Stimulated activated CD8-positive, alpha-beta memory T cell treated with anti-CD3 and anti-CD28 coated beads, Interleukin-15, amount 100 ng/mL, for 1 hour (primary cell): ENCODE measurements at places on chromosomes 12 and 14.

DNA sequence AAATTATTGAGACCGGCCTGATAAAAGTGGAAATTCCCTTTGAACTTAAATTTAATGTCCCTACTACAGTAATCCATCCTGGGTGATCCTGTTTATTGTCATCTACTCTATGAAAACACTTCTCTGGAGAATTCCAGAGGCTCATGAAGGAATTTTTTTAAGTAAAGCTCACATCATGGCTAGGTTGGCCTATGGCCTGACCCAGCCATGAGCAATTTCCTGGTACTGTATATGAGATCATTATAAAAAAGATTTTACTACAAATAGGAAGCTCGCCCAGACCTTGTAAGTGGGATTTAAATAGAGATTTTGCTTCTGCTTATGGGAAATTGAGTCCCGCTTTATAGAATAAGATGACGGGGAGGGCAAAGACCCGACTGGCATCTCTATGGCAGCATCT is 215.5 kb downstream of the DPF3 start:
- no peak for DNase-seq

- DNase-seq, result no peak
Measured at GRCh38 chr12:12683725-12684124, 12.3 kb downstream of the GPR19 start.

- DNase-seq, result no peak
Measured at GRCh38 chr12:94173660-94174265, 25.4 kb downstream of the PLXNC1 start.

GRCh38 chr12:126547905-126548304 is 1482.7 kb downstream of the AACS start:
- no peak for DNase-seq

- no peak for DNase-seq
Measured at GRCh38 chr12:54021432-54022013, 6.7 kb upstream of the HOXC6 start.

- no peak for DNase-seq
Measured at GRCh38 chr12:50018154-50018553, 7.1 kb downstream of the RACGAP1 start.

DNA sequence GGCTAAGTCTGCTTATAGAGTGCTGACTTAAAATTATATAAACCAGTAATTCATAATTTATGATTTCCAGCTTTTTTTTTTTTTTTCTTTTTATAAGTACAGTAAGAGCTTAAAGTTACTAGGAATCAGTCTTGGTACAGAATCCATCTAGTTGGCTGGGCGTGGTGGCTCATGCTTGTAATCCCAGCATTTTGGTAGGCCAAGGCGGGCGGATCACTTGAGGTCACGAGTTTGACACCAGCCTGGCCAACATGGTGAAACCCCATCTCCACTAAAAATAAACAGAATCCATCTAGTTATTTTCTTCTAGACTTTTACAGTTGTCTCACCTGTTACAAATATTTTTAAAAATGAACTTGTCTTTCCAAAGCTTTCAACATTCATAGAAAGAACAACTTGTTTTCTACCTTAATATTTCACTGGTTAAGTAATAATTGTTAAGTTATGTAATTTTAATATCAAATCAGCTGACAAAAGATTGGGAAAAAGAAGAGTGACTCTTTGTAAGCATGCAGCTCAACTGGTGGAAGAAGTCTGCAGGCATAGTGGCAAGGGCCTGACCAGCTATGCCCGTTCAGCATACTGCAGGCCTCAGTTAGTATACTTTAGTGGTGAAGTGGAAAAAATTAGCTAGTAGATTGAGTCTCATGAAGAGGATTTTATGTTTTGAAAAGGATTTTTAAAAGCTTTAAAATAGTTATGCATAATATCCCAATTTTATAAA is 17.4 kb upstream of the PSMA3 start:
- no peak for DNase-seq

DNA sequence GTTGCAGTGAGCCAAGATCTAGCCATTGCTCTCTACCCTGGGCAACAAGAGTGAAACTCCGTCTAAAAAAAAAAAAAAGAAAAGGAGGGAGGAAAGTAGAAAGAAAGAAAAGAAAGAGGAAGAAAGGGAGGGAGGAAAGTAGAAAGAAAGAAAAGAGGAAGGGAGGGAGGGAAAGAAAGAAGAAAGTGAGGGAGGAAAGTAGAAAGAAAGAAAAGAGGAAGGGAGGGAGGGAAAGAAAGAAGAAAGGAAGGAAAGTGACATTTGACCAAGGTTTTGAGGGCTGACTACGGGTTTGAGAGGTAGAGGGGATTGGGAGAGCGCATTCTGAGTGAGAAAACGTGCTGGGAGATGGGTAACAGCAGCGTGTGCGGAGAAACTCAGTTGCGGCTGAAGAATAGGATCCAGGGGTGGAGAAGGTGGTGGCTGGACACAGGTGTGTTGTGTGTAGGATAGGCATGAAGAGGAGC is 521 bp upstream of the PAPLN start:
- DNase-seq, result no peak

- DNase-seq, result no peak
Measured at GRCh38 chr12:26058818-26059217, 66.0 kb downstream of the BHLHE41 start.

DNA sequence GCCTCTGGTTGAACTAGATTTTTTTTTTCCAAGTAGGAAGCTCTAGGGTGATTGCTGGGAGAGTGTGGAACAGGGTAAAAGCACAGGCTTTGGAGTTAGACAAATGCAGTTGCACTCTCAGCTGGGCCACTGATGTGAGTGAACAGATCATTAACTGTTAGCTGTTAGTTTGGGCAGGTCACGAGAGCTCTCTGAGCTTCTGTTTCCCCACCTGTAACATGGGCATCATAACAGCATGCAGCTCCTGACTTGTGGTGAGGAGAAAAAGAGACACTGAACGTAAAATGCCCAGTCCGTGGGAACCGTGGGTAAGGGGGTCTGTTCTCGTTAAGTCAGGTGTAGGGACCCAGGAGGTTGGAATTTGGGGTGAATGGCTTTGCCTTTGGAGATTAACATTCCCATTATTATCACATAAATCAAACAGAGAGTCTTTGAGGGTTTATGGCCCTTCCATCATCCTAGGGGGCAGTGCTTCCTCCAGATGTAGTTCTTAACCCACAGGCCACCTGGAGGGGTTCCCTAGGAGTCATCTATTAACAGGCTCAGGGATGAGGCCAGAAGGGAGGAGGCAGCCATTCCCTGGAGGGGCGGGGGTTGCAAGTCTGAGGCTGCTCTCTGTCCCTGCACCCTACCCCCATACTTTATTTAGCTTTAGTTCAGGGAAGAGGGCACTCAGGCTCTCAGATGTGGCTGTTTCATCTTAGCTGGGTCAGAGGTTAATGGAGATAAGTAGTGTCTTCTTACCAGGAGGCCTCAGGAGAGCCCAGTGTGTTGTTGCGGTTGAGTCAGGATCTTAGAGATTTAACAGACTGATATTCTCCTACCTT is 135.2 kb downstream of the DACT1 start:
- no peak for DNase-seq

DNA sequence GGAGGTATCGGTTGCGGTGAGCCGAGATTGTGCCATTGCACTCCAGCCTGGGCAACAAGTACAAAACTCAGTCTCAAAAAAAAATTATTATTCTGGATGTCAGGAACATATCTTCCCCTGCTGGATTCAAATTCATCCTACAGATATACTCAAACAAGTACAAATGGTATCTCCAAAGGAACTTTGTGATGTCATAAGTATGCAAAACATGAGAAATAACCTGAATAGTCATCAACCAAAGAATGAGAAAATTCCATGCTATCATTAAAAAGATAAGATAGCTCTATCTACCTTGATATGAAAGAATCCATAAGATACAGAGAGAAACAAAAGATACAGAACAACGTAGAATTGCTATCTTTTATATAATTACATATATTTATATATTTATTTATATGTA is 67.7 kb downstream of the EEA1 start:
- DNase-seq, result no peak

- no peak for DNase-seq
Measured at GRCh38 chr14:89959853-89960445, 4.2 kb downstream of the TDP1 start.
